Mesothelial cell of epicardium (in vitro differentiated cells): ENCODE measurements at places on chromosomes 16 and 17.
A peak's percentile ranks its signal among the peaks of the same experiment; 100 is the strongest.

GRCh38 chr16:75913958-75914357, 187.7 kb upstream of the CPHXL start:
- no peak overlapping the region for H3K27ac ChIP-seq
- H3K36me3 ChIP-seq: no peaks in the 10 kb centered on the region
- DNase-seq: no peak
- H3K4me3 ChIP-seq: no peak overlapping the region
- peaks cover 19% of the 10 kb centered on the region for H3K4me1 ChIP-seq

- H3K4me3 ChIP-seq: no peak overlapping the region
- H3K36me3 ChIP-seq: no peaks in the 10 kb centered on the region
- DNase-seq: peak; percentile 12
- H3K27me3 ChIP-seq: no peaks in the 10 kb centered on the region
- H3K4me1 ChIP-seq: peaks cover 16% of the 10 kb centered on the region
These were observed 211.0 kb upstream of the GSE1 start for GRCh38 chr16:85401917-85402766.

DNA sequence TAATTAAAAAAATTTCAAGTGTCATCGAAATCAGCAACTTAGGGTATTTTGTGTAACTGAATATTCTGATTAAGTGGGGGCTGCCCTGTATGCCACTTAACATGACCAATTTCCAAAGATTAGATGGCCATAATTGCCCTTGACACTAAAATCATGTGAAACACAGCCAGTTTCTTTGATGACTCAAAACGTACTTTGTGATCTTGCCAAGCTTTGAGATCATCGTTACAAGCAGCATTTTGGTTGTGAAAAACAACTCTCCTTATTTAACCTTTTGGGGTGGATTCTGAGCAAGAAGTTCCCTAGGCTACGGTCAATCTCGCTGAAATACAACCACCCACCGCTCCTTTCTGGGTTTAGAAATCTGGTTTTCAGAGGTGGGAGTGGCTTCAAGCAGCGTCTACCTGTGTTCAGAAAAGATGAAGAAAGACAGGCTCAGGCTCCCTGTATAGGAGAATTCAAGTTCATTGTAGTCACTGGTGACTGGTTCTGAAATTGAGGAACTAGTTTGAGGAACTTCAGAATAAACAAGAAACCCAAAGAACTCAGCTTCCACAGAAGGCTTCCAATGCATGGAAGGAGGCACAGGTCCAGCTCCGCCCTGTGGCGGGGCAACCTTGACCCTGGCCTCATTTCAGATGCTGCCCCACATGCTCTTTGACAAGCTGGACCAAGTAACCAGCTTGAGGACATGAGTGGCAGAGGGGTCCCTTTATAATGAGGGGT, 9.4 kb downstream of the MAP3K14 start:
- DNase-seq: no peak
- peak overlapping the region; percentile 53 for H3K27ac ChIP-seq
- H3K4me3 ChIP-seq: no peak overlapping the region
- H3K36me3 ChIP-seq: peaks cover 10% of the 10 kb centered on the region
- H3K27me3 ChIP-seq: no peaks in the 10 kb centered on the region
- peaks cover 24% of the 10 kb centered on the region for H3K4me1 ChIP-seq

DNA sequence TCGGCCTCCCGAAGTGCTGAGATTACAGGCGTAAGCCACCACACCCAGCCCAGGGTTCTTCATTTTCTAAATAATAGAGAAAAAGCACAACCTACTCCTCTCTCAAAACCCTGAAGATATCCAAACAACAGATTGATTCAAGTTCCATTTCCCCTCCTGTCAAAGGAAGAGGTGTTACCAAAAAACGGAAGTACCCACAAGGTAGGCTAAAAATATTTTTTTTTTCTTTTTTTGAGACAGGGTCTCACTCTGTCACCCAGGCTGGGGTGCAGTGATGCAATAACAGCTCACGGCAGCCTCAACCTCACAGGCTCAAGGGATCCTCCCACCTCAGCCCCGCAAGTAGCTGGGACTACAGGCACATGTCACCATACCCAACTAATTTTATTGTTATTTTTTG, 18.9 kb downstream of the UTP6 start:
- H3K4me3 ChIP-seq: no peak overlapping the region
- H3K36me3 ChIP-seq: peaks cover 43% of the 10 kb centered on the region

DNA sequence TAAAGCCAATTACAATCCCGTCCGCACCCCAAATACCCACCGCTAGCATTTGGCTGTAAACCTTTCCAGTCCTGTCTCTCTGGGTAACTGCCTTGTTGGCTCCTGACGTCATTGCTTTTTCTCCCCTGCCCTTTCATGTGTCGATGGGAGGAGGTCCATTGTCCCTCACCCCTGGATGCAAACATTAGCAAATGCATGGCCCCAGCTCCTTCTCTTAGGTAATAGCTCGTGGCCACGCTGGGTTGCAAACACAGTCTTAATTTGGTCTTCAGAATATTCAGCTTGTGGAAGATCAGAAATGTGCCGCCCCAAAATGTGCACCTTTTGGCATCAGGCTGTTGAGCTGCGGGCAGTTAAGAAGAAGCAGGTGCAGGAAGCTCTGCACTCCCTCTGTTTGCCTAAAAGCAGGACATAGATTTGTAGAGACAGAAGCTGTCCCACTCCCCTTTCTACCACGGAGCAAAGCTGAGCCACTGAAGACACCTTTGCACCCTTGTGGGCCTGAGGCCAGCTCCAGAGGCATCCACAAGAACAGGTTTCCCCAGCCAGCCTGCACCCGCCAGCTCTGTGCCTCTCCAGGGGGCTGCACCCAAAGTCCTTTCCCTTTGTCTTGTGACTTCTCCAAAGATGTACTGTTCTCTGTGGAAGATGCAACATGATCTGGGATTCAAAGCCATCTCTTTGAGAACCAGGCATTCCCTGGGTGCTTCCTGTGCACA, 127.3 kb downstream of the MGAT5B start:
- no peak for DNase-seq
- peaks cover 4% of the 10 kb centered on the region for H3K27me3 ChIP-seq
- no peak overlapping the region for H3K4me3 ChIP-seq
- no peaks in the 10 kb centered on the region for H3K36me3 ChIP-seq
- peaks cover 2% of the 10 kb centered on the region for H3K4me1 ChIP-seq

- peaks cover 8% of the 10 kb centered on the region for H3K27me3 ChIP-seq
- peak overlapping the region; percentile 66 for H3K4me3 ChIP-seq
These were observed 1.8 kb downstream of the MMP15 start for GRCh38 chr16:58027161-58027915.

GRCh38 chr17:63150994-63151464, 185.0 kb downstream of the TANC2 start:
- H3K4me3 ChIP-seq: peak overlapping the region; percentile 50
- H3K4me1 ChIP-seq: peaks cover 69% of the 10 kb centered on the region
- DNase-seq: no peak
- peaks cover 4% of the 10 kb centered on the region for H3K36me3 ChIP-seq
- H3K27ac ChIP-seq: peak overlapping the region; percentile 96

GRCh38 chr17:37098910-37099664, 150.3 kb downstream of the AATF start:
- no peak overlapping the region for H3K27ac ChIP-seq
- H3K4me3 ChIP-seq: no peak overlapping the region
- peaks cover 37% of the 10 kb centered on the region for H3K36me3 ChIP-seq
- no peak for DNase-seq
- no peaks in the 10 kb centered on the region for H3K27me3 ChIP-seq
- H3K4me1 ChIP-seq: no peaks in the 10 kb centered on the region

- DNase-seq: no peak
- H3K4me1 ChIP-seq: peaks cover 4% of the 10 kb centered on the region
- no peak overlapping the region for H3K4me3 ChIP-seq
- H3K36me3 ChIP-seq: no peaks in the 10 kb centered on the region
These were observed 12.1 kb upstream of the TBX21 start for GRCh38 chr17:47720754-47721533.

GRCh38 chr17:6454495-6455320, 10.5 kb downstream of the PIMREG start:
- peaks cover 30% of the 10 kb centered on the region for H3K27me3 ChIP-seq
- peaks cover under 1% of the 10 kb centered on the region for H3K36me3 ChIP-seq
- peaks cover 1% of the 10 kb centered on the region for H3K4me1 ChIP-seq
- H3K27ac ChIP-seq: no peak overlapping the region
- peak overlapping the region; percentile 50 for H3K4me3 ChIP-seq
- DNase-seq: no peak

GRCh38 chr17:44146375-44147346, 4.9 kb downstream of the HROB start:
- H3K36me3 ChIP-seq: no peaks in the 10 kb centered on the region

- peaks cover 11% of the 10 kb centered on the region for H3K4me1 ChIP-seq
- DNase-seq: no peak
- H3K4me3 ChIP-seq: no peak overlapping the region
These were observed 11.6 kb downstream of the IL34 start for GRCh38 chr16:70657956-70658355.

DNA sequence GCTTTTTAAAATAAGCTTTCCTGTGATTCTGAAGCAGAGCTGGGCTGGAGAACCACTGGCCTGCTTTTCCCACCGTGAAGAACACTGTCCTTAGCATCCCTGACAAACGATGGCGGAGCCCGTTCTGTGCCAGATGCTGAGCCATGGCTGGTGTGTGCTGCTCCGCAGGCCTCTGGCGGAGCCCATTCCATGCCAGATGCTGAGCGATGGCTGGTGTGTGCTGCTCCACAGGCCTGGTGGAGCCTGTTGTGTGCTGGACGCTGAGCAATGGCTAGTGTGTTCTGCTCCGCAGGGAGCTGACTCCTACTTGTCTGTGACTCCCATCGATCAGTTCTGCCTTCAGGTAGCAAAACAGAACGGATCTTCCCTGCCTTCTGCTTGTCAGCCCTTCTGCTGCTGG, 4.3 kb downstream of the ENDOV start:
- DNase-seq: no peak
- peaks cover 3% of the 10 kb centered on the region for H3K27me3 ChIP-seq
- no peak overlapping the region for H3K4me3 ChIP-seq
- no peak overlapping the region for H3K27ac ChIP-seq
- H3K36me3 ChIP-seq: peaks cover 9% of the 10 kb centered on the region

DNA sequence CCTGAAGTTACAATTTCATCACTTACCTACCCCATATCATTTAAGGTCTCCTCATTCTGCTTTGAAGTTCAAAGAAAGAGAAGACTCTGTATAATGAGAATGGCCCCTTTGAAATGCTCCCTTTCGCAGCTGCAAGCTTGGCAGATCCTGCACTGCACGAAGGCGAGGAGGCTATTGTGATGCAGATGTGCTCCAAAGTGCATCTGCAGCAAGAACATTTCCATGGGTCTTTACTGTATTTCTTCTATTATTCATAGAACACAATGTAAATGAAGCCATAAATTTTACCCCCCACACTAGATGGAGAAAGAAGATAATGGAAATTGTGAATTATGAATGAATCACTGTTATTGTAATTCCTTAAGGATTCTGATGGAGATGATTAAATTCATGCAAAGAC, 178.7 kb downstream of the CHD9NB start:
- DNase-seq: no peak
- H3K4me3 ChIP-seq: no peak overlapping the region
- peaks cover 32% of the 10 kb centered on the region for H3K27me3 ChIP-seq
- H3K36me3 ChIP-seq: no peaks in the 10 kb centered on the region
- H3K27ac ChIP-seq: no peak overlapping the region

DNA sequence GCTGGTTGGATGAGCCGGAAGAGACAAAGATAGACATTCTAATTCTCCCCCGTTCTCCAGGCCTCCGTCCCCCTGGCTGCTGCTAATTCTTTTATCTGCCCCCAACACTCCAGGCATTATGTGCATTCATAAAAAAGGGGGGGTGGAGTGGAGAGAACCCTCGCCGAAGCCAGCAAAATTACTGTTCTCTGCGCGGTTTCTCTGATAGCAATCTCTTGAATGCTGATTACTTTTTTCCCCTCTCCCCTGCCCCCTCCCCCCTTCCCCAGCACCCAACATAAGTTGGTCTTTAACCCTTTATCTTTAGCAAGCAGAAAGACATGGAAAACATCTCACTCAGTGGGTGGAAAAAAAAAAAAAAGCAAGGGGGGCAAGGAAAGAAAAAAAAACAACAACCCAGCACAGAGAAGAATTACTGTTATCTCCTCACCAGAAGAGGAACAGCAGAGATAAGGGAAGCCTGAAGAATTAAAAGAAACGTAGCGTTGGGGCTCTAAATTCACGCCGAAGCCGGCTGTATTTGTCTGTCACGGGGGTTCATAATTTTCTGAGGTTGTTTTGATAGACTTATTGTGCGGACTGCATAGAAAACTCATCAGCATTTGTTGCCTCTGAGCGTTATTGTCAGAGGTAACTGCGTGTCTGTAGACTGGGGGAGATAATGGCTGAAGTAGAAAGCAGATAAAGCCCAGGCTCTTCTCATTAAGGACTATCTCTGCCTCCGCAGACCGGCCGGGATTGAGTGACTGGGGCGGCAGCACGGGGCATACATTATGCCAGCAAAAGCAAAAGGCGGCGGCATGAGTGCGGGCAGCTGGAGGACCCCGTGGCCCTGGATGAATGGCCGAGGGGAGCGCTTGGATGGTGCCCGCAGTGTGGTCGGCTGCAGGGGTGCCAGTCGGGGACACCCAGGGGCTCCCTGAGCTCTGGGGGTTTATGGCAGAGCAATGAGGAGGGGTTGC, 126.9 kb downstream of the MRM1 start:
- no peaks in the 10 kb centered on the region for H3K36me3 ChIP-seq
- peaks cover 19% of the 10 kb centered on the region for H3K4me1 ChIP-seq
- H3K27ac ChIP-seq: no peak overlapping the region
- DNase-seq: no peak

- DNase-seq: no peak
- H3K27ac ChIP-seq: peak overlapping the region; percentile 94
- no peak overlapping the region for H3K4me3 ChIP-seq
These were observed 31.5 kb downstream of the CDK5RAP3 start for GRCh38 chr17:48002266-48002915.

- no peak overlapping the region for H3K27ac ChIP-seq
- no peak for DNase-seq
- H3K36me3 ChIP-seq: no peaks in the 10 kb centered on the region
- H3K27me3 ChIP-seq: no peaks in the 10 kb centered on the region
- peaks cover 3% of the 10 kb centered on the region for H3K4me1 ChIP-seq
These were observed 520.6 kb upstream of the SOX9 start for GRCh38 chr17:71600137-71600789.

DNA sequence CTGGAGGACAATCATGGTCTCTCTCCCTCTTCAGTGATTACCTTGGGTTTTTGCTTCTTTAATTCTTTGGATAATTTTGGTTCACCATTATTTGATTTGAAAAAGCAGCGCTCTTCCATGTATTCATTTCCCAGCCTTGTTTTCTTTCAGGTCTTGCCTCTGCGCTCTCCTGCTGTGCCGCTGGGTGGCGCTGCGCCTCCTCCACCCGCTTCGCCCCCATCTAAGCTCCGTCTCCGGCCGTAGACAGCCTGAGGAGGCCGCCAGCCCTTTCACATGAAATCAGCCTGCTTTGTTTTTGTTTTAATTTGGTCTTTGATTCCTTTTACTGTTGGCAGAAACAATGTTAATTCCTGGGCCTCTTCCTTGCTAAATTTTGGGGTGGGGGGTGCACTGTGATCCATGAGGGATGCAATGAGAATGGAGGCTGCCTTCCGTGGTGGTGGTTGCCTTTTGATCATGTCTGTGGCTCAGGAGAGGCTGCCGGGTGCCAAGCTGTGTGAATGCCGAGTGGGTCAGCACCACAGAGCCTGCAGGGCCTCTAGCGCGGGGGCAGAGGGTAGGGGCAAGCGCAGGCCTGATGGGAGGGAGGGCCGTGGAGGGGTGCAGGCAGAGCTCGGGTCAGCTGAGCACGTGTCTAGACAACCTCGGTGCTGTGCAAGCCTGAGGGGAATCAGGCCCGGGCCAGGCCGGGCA, 64.1 kb downstream of the PLD6 start:
- peak overlapping the region; percentile 37 for H3K27ac ChIP-seq
- no peaks in the 10 kb centered on the region for H3K27me3 ChIP-seq
- H3K4me3 ChIP-seq: no peak overlapping the region
- peaks cover 12% of the 10 kb centered on the region for H3K36me3 ChIP-seq

- H3K36me3 ChIP-seq: no peaks in the 10 kb centered on the region
- no peak overlapping the region for H3K4me3 ChIP-seq
- peaks cover 5% of the 10 kb centered on the region for H3K4me1 ChIP-seq
- peaks cover 20% of the 10 kb centered on the region for H3K27me3 ChIP-seq
These were observed 169.2 kb downstream of the HAPSTR1 start for GRCh38 chr16:9260666-9261065.
